ENCODE measurements at places on chromosomes 6 and 20. TPM values are rescaled to one million over a fixed set of nuclear protein-coding genes. Genes with fewer than 3 reads are reported as not detected.

The RAB44 gene
- total RNA-seq: not detected

The SMOC2 gene
- total RNA-seq: not detected

The PPP1R10 gene
- 93.7 TPM for total RNA-seq

The PDYN gene
- total RNA-seq: not detected

- H3K4me1 ChIP-seq: peaks cover 13% of the 10 kb centered on the region
- no peak overlapping the region for H3K27ac ChIP-seq
- no peak for DNase-seq
- H3K27me3 ChIP-seq: peaks cover 34% of the 10 kb centered on the region
Measured at GRCh38 chr20:62722627-62723026, 14.0 kb downstream of the NTSR1 start.

- H3K27me3 ChIP-seq: no peaks in the 10 kb centered on the region
- no peak overlapping the region for H3K4me3 ChIP-seq
- DNase-seq: no peak
- no peaks in the 10 kb centered on the region for H3K36me3 ChIP-seq
- H3K27ac ChIP-seq: no peak overlapping the region
Measured at GRCh38 chr6:134376785-134377184, 58.9 kb upstream of the SGK1 start.

DNA sequence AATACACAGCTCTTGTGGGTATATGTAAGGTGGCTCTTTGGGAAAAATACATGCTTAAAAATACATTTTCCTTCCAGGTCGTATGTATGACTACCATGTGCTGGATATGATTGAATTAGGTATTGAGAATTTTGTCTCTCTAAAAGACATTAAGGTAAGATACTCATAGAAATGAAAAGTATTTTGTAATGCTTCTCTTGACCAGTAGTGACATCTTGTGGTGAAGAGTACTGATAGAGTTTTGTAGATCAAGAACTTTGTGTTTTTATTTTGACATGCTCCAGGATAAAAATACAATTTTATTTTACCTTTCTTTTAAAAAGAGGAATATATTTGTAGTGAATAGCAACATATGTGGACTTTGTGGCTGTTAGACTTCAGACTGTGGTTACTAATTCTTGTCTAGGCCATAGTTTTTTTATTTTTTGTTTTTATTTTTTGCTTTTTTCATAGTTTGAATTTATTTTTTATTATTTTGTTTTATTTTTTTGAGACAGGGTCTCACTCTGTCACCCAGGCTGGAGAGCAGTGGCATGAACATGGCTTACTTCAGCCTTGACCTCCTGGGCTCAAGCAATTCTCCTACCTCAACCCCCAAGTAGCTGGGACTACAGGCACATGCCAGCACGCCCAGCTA lies 17.9 kb downstream of the RPF2 start:
- H3K36me3 ChIP-seq: peaks cover 59% of the 10 kb centered on the region
- DNase-seq: no peak
- no peaks in the 10 kb centered on the region for H3K4me1 ChIP-seq
- H3K4me3 ChIP-seq: no peak overlapping the region
- no peak overlapping the region for H3K27ac ChIP-seq

- no peak overlapping the region for H3K27ac ChIP-seq
- H3K27me3 ChIP-seq: no peaks in the 10 kb centered on the region
- H3K36me3 ChIP-seq: no peaks in the 10 kb centered on the region
- no peaks in the 10 kb centered on the region for H3K4me1 ChIP-seq
Measured at GRCh38 chr6:134464690-134465411, 146.9 kb upstream of the SGK1 start.

DNA sequence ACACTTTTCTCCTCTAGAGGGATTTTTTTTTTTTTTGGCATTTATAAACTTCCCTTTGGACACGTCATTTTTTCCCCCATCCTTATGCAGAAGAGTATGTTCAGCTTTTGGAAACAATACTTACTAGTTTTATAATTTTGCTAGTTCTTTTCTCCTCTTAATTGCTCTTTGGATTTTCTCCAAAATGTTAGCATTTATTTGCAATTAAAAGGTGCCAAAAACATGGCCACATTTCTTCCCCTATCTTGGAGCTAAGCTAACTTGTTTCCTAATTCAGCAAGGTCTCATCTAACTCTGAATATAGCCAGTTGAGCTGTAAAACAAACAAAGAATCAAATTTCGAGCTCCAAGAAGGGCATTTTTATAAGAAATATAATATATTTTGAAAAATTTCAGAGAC lies 39.2 kb upstream of the RNF182 start:
- DNase-seq: no peak
- no peak overlapping the region for H3K27ac ChIP-seq
- H3K4me3 ChIP-seq: no peak overlapping the region
- no peaks in the 10 kb centered on the region for H3K36me3 ChIP-seq
- no peaks in the 10 kb centered on the region for H3K27me3 ChIP-seq

All from SJCRH30 (cell line).